Effector memory CD4-positive, alpha-beta T cell (primary cell): ENCODE measurements at places on chromosomes 11 and 22.

- DNase-seq = no peak
Observed at GRCh38 chr11:92109466-92109865, 115.2 kb upstream of the FAT3 start.

- no peak for DNase-seq
Observed at GRCh38 chr11:7617032-7617431, 56.3 kb downstream of the CYB5R2 start.

GRCh38 chr11:74468936-74469335 is 1.6 kb upstream of the KCNE3 start:
- no peak for DNase-seq

DNA sequence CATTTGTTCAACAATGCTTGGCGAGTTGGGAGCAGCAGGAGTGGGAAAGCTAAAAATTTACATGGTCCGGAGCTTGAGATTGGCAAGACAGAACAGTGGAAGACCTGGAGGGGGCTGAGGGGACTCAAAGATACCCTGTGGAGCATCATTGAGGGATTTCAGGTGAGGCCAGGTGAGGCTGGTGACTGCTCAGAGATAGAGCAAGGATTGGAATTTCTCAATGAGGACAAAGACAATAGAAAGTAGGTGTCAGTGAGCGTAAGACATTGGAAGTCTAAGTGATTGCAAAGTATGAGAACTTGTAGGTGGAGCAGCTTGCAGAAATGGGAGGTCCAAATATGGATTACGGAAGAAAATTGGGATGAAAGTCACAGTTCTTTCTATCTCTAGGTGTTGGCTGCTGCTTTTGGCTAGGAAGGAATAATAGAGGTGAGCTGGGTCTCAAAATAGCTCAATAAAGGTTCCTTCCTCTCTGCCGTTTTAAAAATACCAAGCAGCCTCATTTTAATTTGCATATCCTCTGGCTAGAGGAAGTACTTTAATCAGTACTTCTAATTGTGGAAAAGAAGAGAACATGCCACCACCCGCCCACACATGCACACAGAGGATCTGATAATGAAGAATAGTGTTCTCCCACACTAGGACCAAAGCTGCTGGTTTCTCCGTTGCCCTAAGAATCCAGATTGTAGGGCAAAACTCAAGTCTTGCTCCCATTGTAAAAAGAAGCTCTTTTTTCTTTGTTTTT is 41.8 kb upstream of the SORL1-AS1 start:
- DNase-seq = no peak

DNA sequence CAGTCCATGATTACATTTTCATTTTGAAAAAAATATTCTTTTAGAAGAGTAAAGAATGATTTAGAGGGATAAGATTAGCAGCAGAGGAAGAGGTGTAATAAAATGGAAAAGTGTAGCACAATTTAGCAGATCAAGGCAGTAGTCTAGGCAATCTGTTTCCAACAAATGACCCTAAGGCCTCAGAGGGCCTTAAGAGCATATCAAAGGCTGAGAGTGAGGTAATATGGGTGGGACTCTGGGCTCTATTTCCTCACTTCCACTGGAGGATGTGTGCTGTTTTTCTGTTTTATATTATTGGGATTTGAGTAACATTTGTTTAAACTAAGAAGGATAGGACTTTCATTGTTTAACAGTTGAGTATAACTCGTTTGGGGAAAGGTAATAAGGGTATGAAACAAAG is 28.8 kb downstream of the CCDC81 start:
- no peak for DNase-seq

GRCh38 chr22:19868773-19869471 is 14.2 kb upstream of the GNB1L start:
- no peak for DNase-seq

- DNase-seq = no peak
Observed at GRCh38 chr22:25688627-25689026, 53.4 kb upstream of the MYO18B start.

GRCh38 chr11:60159868-60160267 is 23.0 kb downstream of the MS4A6A start:
- DNase-seq = no peak

- no peak for DNase-seq
Observed at GRCh38 chr11:88117281-88117858, 57.9 kb downstream of the RAB38 start.

- no peak for DNase-seq
Observed at GRCh38 chr11:596374-596773, 19.4 kb downstream of the IRF7 start.

DNA sequence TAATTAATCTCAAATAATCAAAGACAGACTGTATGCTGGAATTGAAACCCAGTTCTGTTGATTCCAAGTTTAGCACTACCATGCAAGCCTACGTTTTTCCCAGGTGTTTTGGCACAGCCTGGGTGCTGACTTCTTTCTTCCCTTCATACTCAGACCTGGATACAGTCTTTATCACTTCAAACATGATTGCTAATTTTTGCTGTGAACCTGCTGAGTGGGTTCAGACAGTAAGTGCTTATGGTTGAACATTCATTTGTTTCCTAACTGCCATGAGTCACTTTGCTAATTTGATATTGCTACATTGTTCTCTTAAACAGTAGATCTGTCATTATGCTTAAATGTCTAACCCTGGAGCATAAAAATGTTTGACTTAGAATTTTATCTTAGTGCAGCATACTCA is 12.2 kb downstream of the PAAF1 start:
- no peak for DNase-seq

DNA sequence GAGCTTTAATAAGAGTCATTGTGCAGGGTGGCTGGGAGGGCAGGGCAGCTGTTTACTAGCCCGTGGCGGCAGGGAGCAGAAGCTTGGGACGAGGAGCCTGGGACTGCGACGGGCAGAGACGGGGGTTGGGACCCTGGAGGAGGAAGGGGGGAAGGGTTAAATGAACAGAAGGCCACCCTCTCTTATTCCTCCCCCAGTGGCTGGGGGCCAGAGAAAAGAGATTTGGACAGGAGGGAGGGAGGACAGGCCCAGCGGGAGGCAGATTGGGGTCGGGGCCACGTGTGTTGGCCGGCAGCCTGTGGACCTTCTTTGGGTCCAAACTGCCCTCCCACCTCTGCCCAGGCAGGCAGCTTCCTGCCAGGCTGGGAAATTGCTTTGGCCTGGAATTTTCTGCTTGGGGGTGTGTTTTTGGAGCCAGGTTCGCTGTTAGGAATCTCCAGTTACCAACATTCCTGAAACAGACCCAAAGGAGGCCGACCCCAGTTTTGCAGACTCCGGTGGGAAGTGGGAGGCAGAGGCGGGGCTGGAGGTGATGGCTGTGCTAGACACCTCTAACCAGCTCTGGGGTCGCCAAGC is 50.2 kb downstream of the APOL3 start:
- no peak for DNase-seq

DNA sequence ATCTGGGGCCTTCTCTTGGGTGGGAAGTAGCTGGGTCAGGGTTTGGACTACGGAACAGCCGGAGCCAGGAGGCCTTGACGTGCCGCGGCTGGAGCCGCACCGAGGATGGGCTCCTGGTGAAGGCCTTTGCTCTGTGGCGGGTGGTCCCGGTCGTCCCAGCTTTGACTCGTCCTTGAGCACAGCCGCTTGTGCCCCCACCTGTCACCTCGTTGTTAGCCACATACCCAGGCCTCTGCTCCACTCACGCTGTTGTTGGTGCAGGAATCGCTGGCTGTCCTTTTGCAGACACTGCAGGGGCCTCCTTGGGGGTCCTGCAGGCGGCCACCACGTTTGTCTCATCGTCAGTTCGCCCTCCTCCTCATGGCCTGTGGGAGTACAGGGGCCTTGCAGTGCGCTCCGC is 17.1 kb downstream of the PHRF1 start:
- no peak for DNase-seq

DNA sequence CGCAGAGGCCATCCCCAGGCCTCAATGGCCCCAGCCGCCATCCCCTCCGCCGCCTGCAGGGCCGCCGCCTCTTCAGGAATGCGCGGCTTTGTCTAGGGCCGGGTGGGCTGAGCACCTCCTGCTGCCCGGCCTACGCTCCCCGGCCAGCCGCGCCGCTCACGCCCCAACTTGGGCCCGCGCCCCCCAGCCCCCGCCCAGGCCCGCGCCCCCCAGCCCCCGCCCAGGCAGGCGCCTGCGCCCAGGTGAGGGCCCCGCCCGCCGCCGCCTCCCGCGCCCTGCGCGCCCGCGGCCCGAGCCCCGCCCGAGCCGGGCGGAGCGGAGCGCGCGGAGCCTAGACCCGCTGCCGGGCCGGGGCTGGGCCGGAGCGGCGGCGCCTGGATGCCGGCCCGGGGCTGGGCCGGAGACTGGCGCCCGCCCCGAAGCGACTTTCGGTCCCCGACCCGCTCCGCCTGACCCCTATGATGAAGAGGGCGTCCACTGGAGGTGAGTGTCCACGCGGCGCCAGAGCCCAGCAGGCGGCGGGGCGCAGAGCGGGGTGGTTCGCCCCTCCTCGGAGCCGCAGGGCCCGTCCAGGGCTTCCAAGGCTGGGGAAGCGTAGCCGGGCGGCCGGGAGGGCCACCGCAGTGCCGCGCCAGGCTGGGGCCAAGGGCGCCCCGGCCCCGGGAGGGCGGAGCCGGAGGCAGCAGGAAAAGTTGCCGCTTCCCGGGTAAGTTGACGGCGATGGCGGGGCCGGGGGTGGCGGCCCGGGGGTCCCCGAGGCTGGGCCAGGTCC is 34.3 kb upstream of the PRODH start:
- DNase-seq = no peak

GRCh38 chr11:126857860-126858808 is 142.4 kb downstream of the KIRREL3 start:
- no peak for DNase-seq

DNA sequence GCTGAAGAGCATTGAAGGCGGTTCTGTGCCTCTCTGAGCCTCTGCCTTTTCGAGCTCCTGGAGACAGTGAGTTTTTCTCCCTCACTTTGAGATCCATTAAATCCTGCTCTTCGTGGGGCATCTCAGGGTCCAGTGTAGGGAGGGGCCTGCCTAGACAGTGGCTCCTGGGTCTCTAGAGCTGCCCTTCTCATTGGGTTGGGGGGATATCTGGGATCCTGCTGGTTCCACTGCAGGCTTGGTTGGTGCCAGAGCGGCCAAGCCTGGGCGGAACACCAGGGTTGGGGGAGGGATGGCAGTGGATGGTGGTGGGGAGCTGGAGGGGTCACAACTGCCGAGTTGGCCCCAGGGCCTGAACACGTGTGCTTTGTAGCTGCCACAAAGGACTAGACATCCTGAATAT is 52.2 kb upstream of the CARS1 start:
- DNase-seq = no peak

GRCh38 chr11:39965701-39966100 is 1493.8 kb downstream of the LRRC4C start:
- DNase-seq = no peak

GRCh38 chr22:41075946-41076345 is 16.4 kb upstream of the EP300 start:
- DNase-seq = no peak

DNA sequence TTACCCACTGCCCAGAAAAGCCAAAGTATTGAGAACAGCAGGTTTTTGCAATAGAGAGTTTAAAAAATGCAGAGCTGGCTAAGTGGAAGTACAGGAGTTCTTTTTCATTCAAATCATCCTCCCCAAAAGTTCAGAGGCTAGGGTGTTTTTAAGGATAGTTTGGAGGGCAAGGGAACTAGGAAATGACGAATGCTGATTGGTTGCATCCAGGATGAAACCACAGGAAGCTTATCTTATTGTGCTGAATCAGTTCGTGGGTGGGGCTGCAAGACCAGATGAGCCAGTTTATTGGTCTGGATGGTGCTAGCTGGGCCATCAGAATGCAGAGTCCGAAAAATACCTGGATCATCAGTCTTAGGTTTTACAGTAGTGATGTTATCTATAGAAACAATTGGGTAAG is 1427.1 kb downstream of the LRRC4C start:
- no peak for DNase-seq
